ENCODE measurements at places on chromosomes 1 and 21. TPM values are rescaled to one million over a fixed set of nuclear protein-coding genes. Genes with fewer than 3 reads are reported as not detected.

GBP1 gene
- 0.10 TPM for polyA plus RNA-seq

BARHL2 gene
- polyA plus RNA-seq: not detected

C8B gene
- polyA plus RNA-seq: not detected

RAB25 gene
- polyA plus RNA-seq: not detected

SLC39A1 gene
- polyA plus RNA-seq: 95.6 TPM

MYOG gene
- polyA plus RNA-seq: not detected

DMRTA2 gene
- 0.13 TPM for polyA plus RNA-seq

ELK4 gene
- polyA plus RNA-seq: 5.8 TPM

CFAP74 gene
- not detected for polyA plus RNA-seq

CYP4Z1 gene
- not detected for polyA plus RNA-seq

PDE9A gene
- polyA plus RNA-seq: 1.3 TPM

CGN gene
- polyA plus RNA-seq: 3.0 TPM

A3GALT2 gene
- polyA plus RNA-seq: not detected

HRNR gene
- not detected for polyA plus RNA-seq

ALX3 gene
- polyA plus RNA-seq: not detected

SLC22A15 gene
- 0.54 TPM for polyA plus RNA-seq

SH2D1B gene
- not detected for polyA plus RNA-seq

MAP3K7CL gene
- polyA plus RNA-seq: 2.9 TPM

AGO4 gene
- 2.2 TPM for polyA plus RNA-seq

NDUFV3 gene
- polyA plus RNA-seq: 22.0 TPM

UBXN10 gene
- not detected for polyA plus RNA-seq

SERPINC1 gene
- 0.05 TPM for polyA plus RNA-seq

BEND5 gene
- polyA plus RNA-seq: not detected

CYP4A11 gene
- polyA plus RNA-seq: not detected

AADACL4 gene
- not detected for polyA plus RNA-seq

KCNA2 gene
- polyA plus RNA-seq: 0.05 TPM

AK5 gene
- 6.1 TPM for polyA plus RNA-seq

BCL2L15 gene
- 2.1 TPM for polyA plus RNA-seq

KCNJ9 gene
- not detected for polyA plus RNA-seq

NHLH1 gene
- 0.49 TPM for polyA plus RNA-seq

PACC1 gene
- polyA plus RNA-seq: 11.9 TPM

BRDT gene
- polyA plus RNA-seq: not detected

SPRR2G gene
- polyA plus RNA-seq: not detected

OR2AK2 gene
- not detected for polyA plus RNA-seq

CASQ1 gene
- polyA plus RNA-seq: not detected

SERTAD4 gene
- polyA plus RNA-seq: 1.3 TPM

CRYAA gene
- not detected for polyA plus RNA-seq

RGS1 gene
- not detected for polyA plus RNA-seq

GBP7 gene
- not detected for polyA plus RNA-seq

MTOR gene
- 15.8 TPM for polyA plus RNA-seq

LAMC2 gene
- 8.5 TPM for polyA plus RNA-seq
